ENCODE measurements at places on chromosomes 5 and 9.

GRCh38 chr5:54673523-54674225, 156.1 kb downstream of the SNX18 start:
- DNase-seq = no peak
- peaks cover 3% of the 10 kb centered on the region for H3K27me3 ChIP-seq
- H3K36me3 ChIP-seq = no peaks in the 10 kb centered on the region

DNA sequence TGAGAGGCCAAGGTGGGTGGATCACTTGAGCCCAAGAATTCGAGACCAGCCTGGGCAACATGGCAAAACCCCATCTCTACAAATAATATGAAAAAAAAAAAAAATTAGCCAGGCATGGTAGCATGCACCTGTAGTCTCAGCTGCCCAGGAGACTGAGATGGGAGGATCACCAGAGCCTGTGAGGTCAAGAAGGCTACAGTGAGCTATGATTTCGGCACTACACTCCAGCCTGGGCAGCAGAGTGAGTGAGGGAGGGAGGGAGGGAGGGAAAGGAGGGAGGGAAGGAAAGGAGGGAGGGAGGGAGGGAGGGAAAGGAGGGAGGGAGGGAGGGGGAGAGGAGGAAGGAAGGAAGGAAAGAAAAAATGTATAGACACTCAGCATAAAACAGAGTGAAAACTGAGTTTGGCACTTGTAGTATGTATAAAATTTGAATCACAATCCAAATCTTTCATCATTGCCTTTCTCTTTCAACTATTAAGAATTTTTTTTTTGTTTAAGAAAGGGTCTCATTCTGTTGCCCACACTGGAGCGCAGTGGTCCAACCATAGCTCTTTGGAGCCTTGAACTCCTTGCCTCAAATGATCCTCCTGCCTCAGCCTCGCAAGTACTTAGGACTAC, 27.8 kb downstream of the SERINC5 start:
- no peak overlapping the region for H3K27ac ChIP-seq
- DNase-seq = no peak
- no peaks in the 10 kb centered on the region for H3K27me3 ChIP-seq
- no peak overlapping the region for H3K4me3 ChIP-seq

GRCh38 chr9:5459289-5459829, 9.0 kb downstream of the CD274 start:
- H3K27me3 ChIP-seq = no peaks in the 10 kb centered on the region
- peaks cover 48% of the 10 kb centered on the region for H3K36me3 ChIP-seq
- no peak overlapping the region for H3K4me3 ChIP-seq
- no peak overlapping the region for H3K27ac ChIP-seq
- no peak for DNase-seq
- peaks cover 42% of the 10 kb centered on the region for H3K4me1 ChIP-seq

DNA sequence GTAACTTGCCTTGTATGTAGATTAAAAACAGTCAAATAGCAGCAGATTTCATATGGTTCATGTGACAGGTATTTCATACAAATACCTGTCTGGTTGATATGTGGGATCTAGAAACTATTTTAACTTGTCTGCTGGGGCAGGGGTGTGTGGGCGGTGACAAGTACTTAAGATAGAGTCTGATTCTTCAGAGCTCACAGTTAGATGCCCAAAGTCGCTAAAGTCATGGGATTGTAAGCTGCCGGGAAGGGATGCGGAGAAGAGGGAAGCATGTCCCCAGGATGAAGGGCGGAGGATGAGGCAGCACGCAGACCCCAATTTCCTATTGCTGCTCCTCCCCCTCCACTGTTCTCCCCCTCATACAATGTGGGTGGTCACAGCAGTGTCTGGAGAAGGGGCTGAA, 13.3 kb downstream of the ANXA6 start:
- H3K27ac ChIP-seq = no peak overlapping the region
- no peak overlapping the region for H3K4me3 ChIP-seq
- H3K27me3 ChIP-seq = no peaks in the 10 kb centered on the region
- peaks cover 8% of the 10 kb centered on the region for H3K4me1 ChIP-seq
- DNase-seq = no peak
- H3K36me3 ChIP-seq = peaks cover 40% of the 10 kb centered on the region

DNA sequence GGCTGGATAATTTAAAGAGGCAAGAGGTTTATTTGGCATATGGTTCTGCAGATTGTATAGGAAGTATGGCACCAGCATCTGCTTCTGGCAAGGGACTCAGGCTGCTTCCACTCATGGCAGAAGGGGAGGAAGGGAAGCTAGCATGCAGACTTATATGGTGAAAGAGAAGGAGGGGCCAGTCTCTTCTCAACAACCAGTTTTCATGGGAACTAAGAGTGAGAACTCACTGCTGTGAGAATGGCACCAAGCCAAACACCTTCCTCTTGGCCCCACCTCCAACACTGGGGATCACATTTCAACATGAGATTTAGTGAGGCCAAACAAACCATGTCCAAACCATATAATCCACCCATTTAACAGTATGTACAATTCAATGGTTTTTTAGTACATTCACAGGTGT, 113.3 kb upstream of the SHB start:
- no peak overlapping the region for H3K4me3 ChIP-seq
- peak; percentile 19 for DNase-seq
- H3K36me3 ChIP-seq = no peaks in the 10 kb centered on the region
- no peak overlapping the region for H3K27ac ChIP-seq
- H3K4me1 ChIP-seq = peaks cover 16% of the 10 kb centered on the region
- no peaks in the 10 kb centered on the region for H3K27me3 ChIP-seq

All from endothelial cell of umbilical vein (primary cell).